ENCODE measurements at places on chromosomes 6 and 20. TPM values are rescaled to one million over a fixed set of nuclear protein-coding genes. Genes with fewer than 3 reads are reported as not detected.
A peak's percentile ranks its signal among the peaks of the same experiment; 100 is the strongest.

DNA sequence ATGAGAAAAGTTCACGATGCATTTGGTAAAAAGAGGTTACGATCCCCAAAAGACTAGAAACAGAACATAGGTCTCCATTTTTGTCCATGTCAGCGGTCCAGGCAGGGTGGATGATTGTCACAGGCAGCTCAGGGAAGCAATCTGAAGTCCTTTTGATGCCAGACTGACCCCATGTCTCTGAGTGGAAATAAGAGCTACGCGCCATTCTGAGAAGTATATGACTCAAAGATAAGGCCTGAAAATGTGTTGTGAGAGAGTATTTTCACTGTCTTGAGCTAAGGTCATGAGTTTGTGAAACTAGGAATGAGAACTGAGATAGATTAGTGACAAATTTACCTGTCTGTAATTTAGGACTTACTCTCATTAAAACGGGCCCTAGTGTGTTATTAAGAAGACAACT is 69.5 kb downstream of the LYRM4 start:
- H3K4me3 ChIP-seq, result no peak overlapping the region
- no peaks in the 10 kb centered on the region for H3K27me3 ChIP-seq
- H3K4me1 ChIP-seq, result no peaks in the 10 kb centered on the region
- H3K36me3 ChIP-seq, result no peaks in the 10 kb centered on the region
- no peak overlapping the region for H3K27ac ChIP-seq

GRCh38 chr20:48706116-48706656 is 121.6 kb downstream of the PREX1 start:
- H3K4me1 ChIP-seq, result no peaks in the 10 kb centered on the region
- H3K27me3 ChIP-seq, result peaks cover 63% of the 10 kb centered on the region
- DNase-seq, result no peak

DNA sequence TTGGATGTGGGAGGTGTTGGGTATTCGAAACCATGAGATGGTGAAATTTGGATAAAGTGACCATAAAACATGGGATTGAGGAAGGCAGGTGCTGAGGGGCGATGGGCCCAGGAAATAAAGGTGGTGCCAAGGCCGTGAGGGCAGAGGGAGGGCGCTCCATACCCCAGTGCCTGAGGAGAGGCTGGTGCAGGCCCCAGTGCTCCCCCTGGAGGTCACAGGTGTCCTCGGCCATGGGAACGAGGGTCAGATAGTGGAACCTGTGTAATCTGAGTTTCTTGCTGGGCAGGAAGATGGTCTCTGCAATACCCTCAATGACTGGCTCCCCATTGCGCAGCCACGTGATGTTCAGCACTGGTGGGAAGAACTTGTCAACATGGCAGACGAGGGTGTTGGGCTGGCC is 16.2 kb downstream of the HLA-DPB1 start:
- no peaks in the 10 kb centered on the region for H3K36me3 ChIP-seq
- H3K4me1 ChIP-seq, result peaks cover 8% of the 10 kb centered on the region
- no peak overlapping the region for H3K4me3 ChIP-seq
- H3K27me3 ChIP-seq, result peaks cover 78% of the 10 kb centered on the region
- H3K27ac ChIP-seq, result no peak overlapping the region
- peak; percentile 75 for DNase-seq

- no peak for DNase-seq
- no peaks in the 10 kb centered on the region for H3K27me3 ChIP-seq
- no peaks in the 10 kb centered on the region for H3K4me1 ChIP-seq
- H3K36me3 ChIP-seq, result no peaks in the 10 kb centered on the region
- no peak overlapping the region for H3K27ac ChIP-seq
Observed at GRCh38 chr20:6469695-6470094, 297.8 kb upstream of the BMP2 start.

DNA sequence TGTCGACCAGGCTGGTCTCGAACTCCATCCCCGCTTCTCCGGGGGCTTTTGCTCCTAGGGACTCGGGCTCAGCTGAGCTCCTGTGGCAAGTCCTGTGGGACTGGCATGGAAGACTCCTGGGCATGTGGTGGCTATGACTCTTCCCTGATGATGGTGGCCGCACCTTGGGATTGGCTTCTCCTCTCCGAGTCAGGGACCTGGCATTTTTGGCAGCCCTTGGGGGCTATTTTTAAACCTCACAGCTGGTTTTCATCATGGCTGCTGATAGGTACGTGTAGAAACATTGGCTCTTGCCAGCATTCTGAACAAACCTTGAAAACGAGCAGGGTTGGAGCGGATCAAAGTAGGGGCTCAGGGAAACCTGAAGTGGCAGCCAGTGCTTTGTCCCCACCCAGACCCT is 54.1 kb downstream of the RBM38 start:
- DNase-seq, result no peak
- H3K27me3 ChIP-seq, result peaks cover 77% of the 10 kb centered on the region
- no peaks in the 10 kb centered on the region for H3K36me3 ChIP-seq
- no peak overlapping the region for H3K4me3 ChIP-seq
- H3K4me1 ChIP-seq, result peaks cover 10% of the 10 kb centered on the region
- no peak overlapping the region for H3K27ac ChIP-seq

DNA sequence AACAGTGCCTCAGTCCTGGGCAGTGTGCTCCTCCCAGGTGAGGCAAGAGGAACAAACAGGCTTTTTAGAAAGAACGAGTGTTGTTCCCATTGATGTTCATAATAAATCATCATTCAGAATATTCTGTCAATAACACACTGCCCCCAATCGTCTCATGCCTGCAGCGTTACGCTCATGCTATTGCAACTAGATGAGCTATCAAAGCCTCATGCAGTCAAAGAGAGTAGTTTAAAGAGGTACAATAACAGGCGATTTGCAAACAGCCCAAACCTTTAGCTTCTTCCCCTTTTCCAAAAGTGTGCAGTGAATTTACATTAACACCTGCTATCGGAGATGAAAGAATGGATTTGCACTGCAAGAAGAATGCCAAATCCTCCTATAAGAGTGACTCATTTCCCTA is 1164.7 kb upstream of the MAP3K7 start:
- no peak overlapping the region for H3K27ac ChIP-seq
- no peak for DNase-seq
- no peak overlapping the region for H3K4me3 ChIP-seq
- no peaks in the 10 kb centered on the region for H3K27me3 ChIP-seq
- no peaks in the 10 kb centered on the region for H3K36me3 ChIP-seq

Gene LAMP5
- total RNA-seq, result 0.17 TPM

All from Calu3 (cell line).